ENCODE measurements at places on chromosomes 2 and 18. TPM values are rescaled to one million over a fixed set of nuclear protein-coding genes. Genes with fewer than 3 reads are reported as not detected.

Gene TMEM17
- not detected for total RNA-seq

Gene SLC38A11
- total RNA-seq, result not detected

Gene GRB14
- not detected for total RNA-seq

Gene UGT1A5
- not detected for total RNA-seq

Gene BOLL
- 0.12 TPM for total RNA-seq

Gene GALR1
- total RNA-seq, result not detected

- peak overlapping the region; percentile 38 for H3K4me3 ChIP-seq
- no peaks in the 10 kb centered on the region for H3K36me3 ChIP-seq
- peaks cover 41% of the 10 kb centered on the region for H3K4me1 ChIP-seq
- DNase-seq, result peak; percentile 78
- H3K27ac ChIP-seq, result peak overlapping the region; percentile 75
Observed at GRCh38 chr2:240626531-240627300, 1.4 kb downstream of the GPR35 start.

DNA sequence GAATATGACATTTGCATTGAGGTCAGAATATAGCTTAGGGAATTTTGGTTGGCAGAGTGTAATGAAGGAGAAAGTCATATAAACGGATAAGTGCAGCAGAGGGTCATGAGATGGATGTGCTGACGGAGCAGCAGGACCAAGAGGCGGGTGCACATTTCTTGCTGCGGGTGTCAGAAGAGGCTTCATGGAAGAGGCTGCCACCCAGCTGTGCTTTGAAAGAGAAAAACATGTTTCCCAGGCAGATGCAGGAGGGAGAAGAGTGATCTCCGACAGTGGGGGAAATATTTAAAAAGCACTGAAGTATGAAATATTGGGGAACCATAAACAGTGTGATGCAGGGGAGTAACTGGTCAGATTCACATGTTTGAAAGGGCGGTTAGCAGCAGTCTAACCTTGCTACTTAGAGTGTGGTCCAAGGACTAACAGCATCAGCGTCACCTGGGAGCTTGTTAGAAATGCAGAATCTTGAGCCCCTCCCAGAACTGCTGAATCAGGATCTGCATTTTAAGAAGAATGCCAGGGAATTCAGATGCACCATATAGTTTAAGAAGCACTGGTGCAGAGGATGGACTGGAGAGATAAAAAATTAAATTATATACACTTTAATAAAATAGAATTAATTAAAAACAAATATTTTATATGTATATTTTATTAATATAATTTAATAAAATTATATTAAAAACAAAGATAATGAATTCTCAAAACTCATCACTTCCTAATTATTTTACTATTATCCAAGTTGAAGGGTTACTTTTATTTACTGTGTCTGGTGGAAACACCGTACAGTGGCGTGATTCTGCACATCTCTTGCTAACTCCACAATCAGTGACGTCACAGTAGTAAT lies 36.1 kb upstream of the SCYGR1 start:
- peaks cover 4% of the 10 kb centered on the region for H3K4me1 ChIP-seq
- H3K4me3 ChIP-seq, result no peak overlapping the region
- no peaks in the 10 kb centered on the region for H3K36me3 ChIP-seq
- H3K27ac ChIP-seq, result no peak overlapping the region
- DNase-seq, result no peak
- H3K27me3 ChIP-seq, result no peaks in the 10 kb centered on the region

GRCh38 chr2:100381240-100381639 lies 36.2 kb downstream of the CHST10 start:
- no peak overlapping the region for H3K4me3 ChIP-seq
- no peaks in the 10 kb centered on the region for H3K36me3 ChIP-seq
- DNase-seq, result peak; percentile 89
- H3K27me3 ChIP-seq, result no peaks in the 10 kb centered on the region
- no peak overlapping the region for H3K27ac ChIP-seq

DNA sequence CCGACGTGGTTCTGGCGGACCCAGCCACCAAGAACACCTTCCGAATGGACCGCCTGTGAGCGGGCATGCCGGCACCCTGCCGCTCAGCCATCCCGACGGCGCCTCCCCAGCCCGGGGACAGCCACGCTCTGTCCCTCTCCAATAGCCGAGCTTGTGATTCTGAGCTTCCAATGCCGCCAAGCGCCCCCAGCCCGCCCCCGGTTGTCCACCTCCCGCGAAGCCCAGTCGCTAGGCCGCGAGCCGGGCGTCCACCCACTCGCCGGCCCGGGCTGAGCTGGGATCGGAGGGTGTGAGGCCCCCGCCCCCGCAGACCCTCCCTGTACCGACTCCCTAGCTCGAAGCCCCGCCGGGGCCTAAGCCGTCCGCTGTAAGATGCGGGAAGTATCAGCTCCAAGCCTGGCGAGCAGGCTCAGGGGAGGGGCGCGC lies 1195.1 kb upstream of the CHAC2 start:
- DNase-seq, result no peak
- H3K27ac ChIP-seq, result no peak overlapping the region
- H3K4me1 ChIP-seq, result no peaks in the 10 kb centered on the region
- H3K36me3 ChIP-seq, result no peaks in the 10 kb centered on the region

DNA sequence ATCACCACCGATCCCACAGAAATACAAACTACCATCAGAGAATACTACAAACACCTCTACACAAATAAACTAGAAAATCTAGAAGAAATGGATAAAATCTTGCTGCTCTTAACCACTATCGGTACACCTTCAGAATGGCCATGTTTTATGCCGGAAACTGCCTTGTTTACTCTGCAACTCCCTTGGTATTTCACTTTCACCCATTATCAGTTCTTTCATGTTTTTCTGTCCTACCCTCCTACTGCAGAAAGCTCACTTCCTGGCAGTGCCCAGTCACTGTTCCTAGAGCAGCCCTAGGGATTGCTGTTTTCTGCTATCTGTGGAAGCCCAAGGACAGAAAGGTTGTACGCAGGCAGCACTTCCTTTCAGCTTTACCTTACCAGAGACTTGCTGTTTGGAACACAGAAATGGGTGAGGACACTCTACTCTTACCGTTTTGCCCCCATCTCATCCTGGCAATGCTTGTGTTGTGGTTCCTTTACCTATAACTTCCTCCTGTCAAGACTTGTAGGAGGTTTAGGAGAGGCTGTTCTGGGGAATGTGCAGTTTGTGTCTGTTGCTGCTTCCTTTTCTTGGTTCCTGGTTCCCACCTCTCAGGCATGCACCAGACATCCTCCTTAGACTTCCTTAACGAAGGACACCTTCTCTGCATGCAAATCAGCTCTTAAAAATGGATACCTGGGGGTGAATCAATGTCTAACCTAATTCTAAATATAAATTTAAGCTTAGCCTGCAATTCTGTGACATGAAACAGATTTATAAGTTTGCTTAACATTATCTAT lies 394.4 kb downstream of the SPAG16 start:
- H3K27ac ChIP-seq, result no peak overlapping the region
- no peak overlapping the region for H3K4me3 ChIP-seq
- H3K4me1 ChIP-seq, result no peaks in the 10 kb centered on the region
- H3K27me3 ChIP-seq, result no peaks in the 10 kb centered on the region
- no peaks in the 10 kb centered on the region for H3K36me3 ChIP-seq

GRCh38 chr2:73575261-73575660 lies 67.0 kb downstream of the NAT8 start:
- H3K27ac ChIP-seq, result no peak overlapping the region
- peaks cover 12% of the 10 kb centered on the region for H3K4me1 ChIP-seq
- no peak overlapping the region for H3K4me3 ChIP-seq
- peaks cover 30% of the 10 kb centered on the region for H3K36me3 ChIP-seq
- no peak for DNase-seq

- no peak overlapping the region for H3K4me3 ChIP-seq
- no peaks in the 10 kb centered on the region for H3K36me3 ChIP-seq
- H3K27ac ChIP-seq, result peak overlapping the region; percentile 73
- peak; percentile 28 for DNase-seq
- H3K4me1 ChIP-seq, result peaks cover 8% of the 10 kb centered on the region
Observed at GRCh38 chr2:39996653-39997080, 217.6 kb upstream of the THUMPD2 start.

GRCh38 chr2:65974067-65974723 lies 460.7 kb upstream of the MEIS1 start:
- no peaks in the 10 kb centered on the region for H3K36me3 ChIP-seq
- H3K4me3 ChIP-seq, result no peak overlapping the region
- H3K4me1 ChIP-seq, result no peaks in the 10 kb centered on the region
- no peak overlapping the region for H3K27ac ChIP-seq
- H3K27me3 ChIP-seq, result no peaks in the 10 kb centered on the region

DNA sequence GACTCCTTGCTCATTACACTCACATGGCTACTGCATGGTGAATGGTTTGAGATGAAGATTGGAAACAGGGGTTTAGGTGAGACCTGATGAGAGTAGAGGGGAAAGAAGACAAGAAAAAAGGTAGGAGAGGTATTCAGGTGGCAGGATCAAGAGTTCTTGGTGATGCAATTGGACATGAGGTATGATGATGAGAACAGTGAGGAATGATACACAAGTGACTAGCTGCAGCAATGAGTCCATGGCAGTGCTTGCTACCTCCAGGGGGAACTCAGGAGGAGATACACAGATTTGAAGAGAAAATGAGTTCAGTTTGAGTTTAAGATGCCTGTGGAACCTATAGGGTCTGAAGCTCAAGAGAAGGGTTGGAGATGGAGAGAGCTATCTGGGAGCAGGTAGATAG lies 62.1 kb upstream of the NFE2L2 start:
- no peak overlapping the region for H3K27ac ChIP-seq
- no peaks in the 10 kb centered on the region for H3K27me3 ChIP-seq
- DNase-seq, result no peak
- no peak overlapping the region for H3K4me3 ChIP-seq
- H3K36me3 ChIP-seq, result peaks cover 3% of the 10 kb centered on the region

DNA sequence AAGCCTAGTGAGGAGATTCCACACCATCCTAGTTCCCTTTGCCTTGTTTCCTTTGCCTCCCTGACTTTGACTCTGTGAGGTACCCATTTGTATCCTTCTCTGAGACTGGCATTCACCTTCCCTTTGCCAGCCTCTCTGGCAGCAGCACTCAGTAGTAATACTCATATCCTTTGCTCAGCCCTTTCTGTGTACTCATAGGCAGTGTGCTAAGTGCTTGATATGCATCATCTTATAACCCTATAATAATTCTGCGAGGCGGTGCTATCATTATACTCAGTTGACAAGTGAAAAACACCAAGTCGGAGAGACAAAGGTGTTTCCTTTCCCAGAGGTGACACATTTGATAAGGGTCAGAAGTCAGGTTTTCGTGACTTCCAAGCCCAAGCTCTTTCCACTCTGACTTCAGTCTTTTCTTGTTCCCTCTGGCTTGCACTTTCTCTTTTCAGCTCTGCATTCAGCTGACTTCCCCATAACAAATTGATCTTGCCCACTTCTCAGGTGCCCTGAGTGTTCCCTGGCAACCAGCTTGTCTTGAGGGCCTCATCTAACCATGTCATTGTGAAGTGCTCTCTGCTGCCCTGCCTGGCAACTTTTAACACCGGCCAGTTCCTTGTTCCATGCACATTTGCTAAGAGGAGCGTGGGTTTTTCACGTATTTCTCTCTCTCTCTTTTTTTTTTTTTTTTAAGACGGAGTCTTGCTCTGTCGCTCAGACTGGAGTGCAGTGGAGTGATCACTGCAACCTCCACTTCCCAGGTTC lies 94.5 kb upstream of the UPP2 start:
- H3K4me1 ChIP-seq, result peaks cover 15% of the 10 kb centered on the region
- no peak overlapping the region for H3K27ac ChIP-seq
- H3K27me3 ChIP-seq, result no peaks in the 10 kb centered on the region
- H3K4me3 ChIP-seq, result no peak overlapping the region

DNA sequence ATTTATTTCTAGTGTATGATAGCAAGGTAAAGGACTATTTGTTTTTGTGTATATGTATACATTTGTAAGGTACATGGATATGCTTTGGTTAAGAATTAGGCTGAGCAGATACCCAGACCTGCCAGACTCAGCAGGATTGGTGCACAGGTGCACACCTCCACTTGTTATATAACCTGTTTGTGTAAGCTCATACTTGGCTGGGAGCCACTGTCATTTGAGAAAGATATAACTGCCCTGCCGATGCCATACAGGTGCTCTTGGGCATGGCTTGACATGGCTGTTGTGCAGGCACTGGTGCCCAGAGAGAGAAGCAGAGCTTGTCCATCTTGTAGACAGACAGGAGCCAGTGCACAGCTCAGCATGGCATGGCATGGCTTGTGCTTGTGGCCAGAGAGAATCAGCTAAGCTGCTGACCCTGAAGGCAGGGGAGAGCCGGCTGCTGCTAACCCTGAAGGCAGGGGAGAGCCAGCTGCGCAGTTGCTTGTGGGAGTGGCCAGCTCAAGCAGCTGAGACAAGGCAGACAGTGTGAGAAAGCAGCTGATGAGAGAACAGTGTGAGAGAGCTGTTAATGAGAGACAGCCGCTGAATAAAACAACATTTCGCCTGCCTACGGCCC lies 136.5 kb downstream of the RNF144A start:
- H3K4me1 ChIP-seq, result peaks cover 5% of the 10 kb centered on the region
- H3K27me3 ChIP-seq, result no peaks in the 10 kb centered on the region
- DNase-seq, result no peak
- H3K27ac ChIP-seq, result no peak overlapping the region
- no peak overlapping the region for H3K4me3 ChIP-seq

DNA sequence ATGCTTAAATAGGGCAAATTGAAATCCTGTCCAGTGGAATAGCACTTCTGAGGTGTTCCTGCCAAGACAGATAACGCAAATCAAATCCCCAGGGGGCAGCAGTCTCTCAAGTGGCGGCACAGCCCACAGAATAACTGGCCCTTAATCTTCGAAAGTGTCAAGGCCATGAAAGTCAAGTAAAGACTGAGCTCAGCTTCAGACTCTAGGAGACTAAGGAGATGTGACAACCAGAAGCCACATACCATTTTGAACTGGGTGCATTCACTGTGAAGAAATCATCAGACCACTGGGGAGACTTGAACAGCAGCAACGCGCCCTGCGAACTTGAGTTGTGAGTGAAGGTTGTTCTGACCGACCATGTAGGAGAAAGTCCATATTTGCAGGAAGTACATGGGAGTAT lies 66.0 kb upstream of the ASAP2 start:
- H3K27me3 ChIP-seq, result peaks cover 18% of the 10 kb centered on the region
- no peak for DNase-seq
- no peak overlapping the region for H3K4me3 ChIP-seq
- H3K27ac ChIP-seq, result no peak overlapping the region
- H3K4me1 ChIP-seq, result no peaks in the 10 kb centered on the region

DNA sequence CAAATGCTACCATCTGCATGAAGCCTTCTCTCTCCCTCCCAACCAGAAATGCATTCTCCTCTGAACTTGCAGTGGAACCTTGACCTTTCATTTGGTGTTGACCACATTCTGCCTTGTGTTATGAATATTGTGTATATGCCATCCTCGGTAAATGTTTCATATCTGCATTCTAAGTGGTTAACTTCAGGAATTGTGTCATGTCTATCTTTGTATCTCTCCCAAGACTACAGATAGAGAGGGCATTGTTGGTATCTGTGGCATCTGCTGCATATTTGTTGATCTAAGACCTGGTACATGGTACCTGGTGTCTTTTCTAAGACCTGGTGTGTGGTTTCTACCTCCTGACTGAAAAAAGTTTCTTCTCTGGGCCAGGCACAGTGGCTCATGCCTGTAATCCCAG lies 34.0 kb downstream of the CASP10 start:
- H3K27ac ChIP-seq, result no peak overlapping the region
- DNase-seq, result no peak
- H3K36me3 ChIP-seq, result peaks cover 15% of the 10 kb centered on the region
- H3K4me3 ChIP-seq, result no peak overlapping the region

DNA sequence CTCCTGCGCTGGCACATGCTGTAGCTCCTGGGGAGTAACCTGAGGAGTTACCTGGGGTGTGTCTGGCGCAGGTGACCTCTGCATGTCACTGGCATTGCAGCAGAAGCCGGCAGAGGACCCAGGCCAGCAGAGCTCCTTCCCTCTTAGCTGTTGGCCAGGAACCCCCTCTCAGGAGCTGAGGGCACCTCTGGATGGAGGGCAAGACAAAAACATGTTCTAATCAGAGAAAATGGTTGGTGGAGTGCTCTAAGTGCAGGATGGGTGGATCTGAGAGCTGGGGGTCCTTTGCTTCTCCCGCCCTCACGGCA lies 44.9 kb upstream of the SNTG2 start:
- H3K4me3 ChIP-seq, result no peak overlapping the region
- H3K27ac ChIP-seq, result no peak overlapping the region
- no peaks in the 10 kb centered on the region for H3K36me3 ChIP-seq
- H3K27me3 ChIP-seq, result peaks cover 5% of the 10 kb centered on the region

Data from activated naive CD4-positive, alpha-beta T cell treated with anti-CD3 and anti-CD28 coated beads for 36 hours (primary cell).